NCI-H187 treated with DMSO at 0.1 percent for 48 hours (cell line): ENCODE measurements at places on chromosomes 13 and 19.

GRCh38 chr13:101190337-101190736 is 226.0 kb downstream of the NALCN start:
- DNase-seq: no peak

DNA sequence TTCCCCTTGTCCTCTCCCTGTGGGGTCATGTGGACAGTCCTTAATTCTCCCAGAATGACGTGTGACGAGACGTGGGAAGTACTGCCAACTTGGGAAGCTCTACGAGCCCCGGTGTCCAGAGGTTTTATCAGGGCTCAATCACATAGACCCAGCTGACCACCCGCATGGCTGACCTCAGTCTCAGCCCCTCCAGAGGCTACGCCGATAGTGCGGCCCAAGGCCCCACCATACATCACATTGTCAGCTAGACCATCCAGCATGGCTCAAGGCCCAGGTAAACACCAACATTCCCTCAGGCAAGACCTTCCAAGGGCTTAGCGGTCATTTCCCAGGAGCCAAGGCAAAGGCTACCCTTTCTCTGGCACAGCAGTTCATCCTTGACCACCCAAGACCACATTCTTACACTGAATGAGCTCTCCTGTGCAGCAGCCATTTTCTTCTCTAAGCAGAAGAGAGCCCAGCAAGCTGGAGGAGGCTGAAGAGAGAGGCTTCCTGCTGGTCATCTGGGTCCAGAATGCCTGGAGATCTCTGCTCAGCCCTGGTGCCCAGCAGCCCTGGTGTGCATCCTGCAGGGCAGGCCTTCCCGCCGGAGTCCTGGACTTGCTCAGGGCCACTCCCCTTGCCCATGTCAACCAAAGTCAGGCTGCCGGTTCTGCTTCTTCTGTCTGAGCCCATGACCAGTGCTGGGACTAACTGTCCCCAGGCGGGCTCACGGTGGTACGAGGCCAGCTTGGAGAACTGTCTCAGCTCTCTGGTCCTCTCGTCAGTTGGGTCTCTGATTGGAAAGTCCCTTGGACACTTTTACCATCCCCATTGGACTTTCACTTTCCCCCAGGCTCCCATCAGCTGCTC is 7.9 kb upstream of the F10 start:
- DNase-seq: no peak

- DNase-seq: no peak
Measured at GRCh38 chr19:480016-480855, 16.1 kb upstream of the MADCAM1 start.

- DNase-seq: no peak
Measured at GRCh38 chr13:43170506-43170905, 147.1 kb downstream of the DNAJC15 start.

DNA sequence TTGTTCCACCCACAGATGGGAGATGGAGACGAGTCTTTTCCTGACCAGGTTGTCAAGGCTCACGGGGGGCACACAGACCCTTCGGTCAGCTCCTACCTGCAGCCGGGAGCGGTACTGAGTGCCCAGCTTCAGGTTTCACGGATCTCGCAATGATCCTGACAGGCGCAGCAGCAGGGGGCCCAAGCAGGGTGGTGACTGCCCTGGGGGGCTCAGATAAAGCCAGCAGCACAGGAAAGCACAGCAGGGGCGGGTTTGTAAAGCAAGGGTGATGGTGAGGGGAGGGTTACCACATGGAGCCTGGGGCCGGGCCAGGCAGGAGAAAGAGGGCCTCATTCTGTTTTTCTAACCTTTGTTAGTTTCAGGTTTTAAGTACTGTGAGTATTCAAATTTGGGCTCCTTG is 41.7 kb upstream of the ATP11A start:
- DNase-seq: no peak

GRCh38 chr13:20831933-20832332 is 58.2 kb upstream of the EEF1AKMT1 start:
- no peak for DNase-seq

- peak; percentile 24 for DNase-seq
Measured at GRCh38 chr13:30832845-30833332, 73.2 kb upstream of the MEDAG start.

GRCh38 chr19:52453324-52454094 is at the start of gene ZNF578:
Gene ZNF578 (plus strand): TSS chr19:52453553. CDS start chr19:52501846, 48,293 bp downstream.
- DNase-seq: no peak

GRCh38 chr13:44622261-44622660 is 46.1 kb upstream of the TSC22D1 start:
- no peak for DNase-seq

- DNase-seq: no peak
Measured at GRCh38 chr19:43759515-43759914, 4.8 kb upstream of the SMG9 start.

DNA sequence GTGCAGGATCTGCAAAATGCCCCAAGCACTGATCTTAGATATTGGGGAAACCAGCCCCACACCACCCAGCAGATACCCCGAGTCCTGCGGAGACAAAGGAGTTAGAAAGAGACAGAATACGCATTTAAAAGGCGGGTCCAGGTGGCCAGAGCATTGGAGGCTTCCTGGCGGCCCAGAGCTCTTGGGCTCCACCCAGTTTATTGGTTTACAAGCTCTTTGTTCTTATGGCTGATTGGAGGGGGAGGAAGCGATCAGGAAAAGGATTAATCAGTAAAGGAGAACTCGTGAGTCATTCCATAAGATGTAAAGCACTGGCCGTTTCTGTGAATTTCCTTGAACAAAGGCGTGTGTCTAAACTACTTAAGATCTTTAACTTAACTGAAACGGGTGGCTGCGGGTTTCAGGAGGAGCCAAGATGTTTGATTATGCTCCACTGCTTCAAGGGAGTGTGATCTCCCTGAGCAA is 926 bp downstream of the ZNF587 start:
- DNase-seq: no peak

- no peak for DNase-seq
Measured at GRCh38 chr13:27728271-27728670, 64.0 kb upstream of the GSX1 start.

DNA sequence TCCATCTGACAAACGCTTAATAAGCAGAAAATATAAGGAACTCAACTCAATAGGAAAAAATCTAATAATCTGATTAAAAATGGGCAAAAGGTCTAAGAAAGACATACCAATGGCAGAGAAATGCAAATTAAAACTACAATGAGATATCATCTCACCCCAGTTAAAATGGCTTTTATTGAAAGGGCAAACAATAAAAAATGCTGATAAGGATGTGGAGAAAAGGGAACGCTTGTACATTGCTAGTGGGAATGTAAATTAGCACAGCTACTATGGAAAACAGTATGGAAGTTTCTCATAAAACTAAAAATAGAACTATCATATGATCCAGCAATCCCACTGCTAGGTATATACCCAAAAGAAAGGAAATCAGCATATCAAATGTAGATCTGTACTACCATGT is 508.8 kb upstream of the GPC6 start:
- no peak for DNase-seq

DNA sequence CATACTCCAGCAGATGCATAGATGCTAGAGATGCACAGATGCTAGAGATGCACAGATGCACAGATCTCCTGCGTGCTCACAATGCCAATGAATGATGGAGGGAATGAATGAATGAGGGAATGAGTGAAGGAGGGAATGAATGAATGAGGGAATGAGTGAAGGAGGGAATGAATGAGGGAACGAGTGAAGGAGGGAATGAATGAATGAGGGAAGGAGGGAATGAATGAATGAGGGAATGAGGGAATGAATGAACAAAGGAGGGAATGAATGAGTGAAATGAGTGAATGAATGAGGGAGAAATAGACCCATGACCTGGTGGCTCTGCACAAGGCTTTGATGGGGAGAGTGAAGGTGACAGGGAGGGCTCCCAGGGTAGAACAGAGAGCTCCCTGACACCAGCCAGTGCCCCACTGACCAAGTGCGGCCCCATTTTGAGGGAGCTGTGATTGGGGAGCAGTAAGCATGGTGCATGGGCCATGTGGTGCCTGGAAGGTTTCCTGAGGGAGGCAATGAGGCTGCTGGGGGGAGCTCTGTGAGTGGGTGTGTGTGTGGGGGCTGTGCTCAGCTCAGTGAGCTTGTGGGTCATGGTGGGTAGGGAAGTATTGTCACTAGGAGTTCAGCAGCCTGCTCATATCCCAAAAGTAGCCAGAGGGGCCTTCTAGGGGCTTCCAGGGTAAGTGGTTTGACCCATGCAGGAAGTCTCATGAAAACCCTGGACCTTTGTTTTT is 12.7 kb downstream of the SLC27A1 start:
- no peak for DNase-seq

GRCh38 chr13:41601718-41602445 is 144.5 kb downstream of the RGCC start:
- DNase-seq: no peak

DNA sequence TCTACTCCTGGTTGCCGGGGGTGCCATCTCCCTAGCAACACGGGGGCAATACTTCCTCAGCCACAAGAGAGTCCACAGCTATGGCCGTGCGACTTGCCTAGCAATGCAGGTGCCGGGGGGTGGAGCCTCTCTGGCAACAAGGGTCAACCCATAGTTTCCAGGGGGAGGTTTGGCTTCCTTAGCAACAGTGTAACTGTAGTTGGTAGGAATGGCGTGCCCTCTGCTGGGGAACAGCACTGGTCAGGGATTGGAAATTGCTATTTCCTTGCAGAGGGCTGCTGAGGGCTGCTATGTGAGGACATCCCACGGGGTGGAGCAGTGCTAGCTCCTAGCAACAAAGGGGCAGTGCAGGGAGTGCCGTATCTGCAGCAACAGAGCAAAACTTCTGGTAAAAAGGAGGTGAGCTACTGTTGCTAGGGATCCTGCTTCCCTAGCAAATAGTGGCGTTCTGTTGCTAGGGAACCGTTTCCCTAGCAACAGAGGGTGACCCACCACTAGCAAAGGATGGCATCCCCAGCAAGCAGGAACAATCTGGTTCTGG is 7.0 kb upstream of the TMC4 start:
- DNase-seq: peak; percentile 50

DNA sequence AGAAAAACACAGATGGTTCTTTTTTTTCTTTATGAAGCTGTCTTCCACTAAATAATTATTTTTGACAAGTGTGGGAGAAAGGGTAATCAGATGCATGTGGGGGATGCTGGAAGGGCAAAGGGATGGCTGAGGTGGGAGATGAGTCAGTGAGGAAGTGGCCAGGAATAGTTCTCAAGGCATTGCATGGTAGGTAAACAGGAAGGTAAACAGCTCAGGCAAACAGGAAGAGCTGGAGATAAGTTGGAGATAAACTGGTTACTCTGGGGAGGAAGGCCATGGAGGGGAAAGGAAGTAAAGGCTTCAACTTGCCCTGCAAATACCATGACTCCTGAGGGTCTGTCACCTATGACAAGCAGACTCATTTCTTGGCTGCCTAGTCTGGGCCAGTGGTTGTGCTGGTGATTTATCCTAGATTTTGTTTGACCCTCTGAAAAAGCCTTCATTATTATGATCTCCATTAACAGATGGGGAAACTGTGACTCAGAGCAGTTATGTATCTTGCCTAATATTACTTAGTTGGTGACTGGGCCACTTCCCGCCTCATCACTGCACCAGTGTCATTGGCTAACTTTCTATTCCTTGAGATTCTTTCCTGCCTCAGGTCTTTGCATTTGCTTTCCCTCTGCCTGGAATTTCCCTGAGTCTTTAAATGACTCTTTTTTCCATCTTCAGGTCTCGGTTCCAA is 17.1 kb downstream of the ACTL9 start:
- DNase-seq: no peak

GRCh38 chr13:46164661-46165060 is 17.3 kb downstream of the LCP1 start:
- no peak for DNase-seq

GRCh38 chr13:97569841-97570240 is 135.9 kb downstream of the RAP2A start:
- no peak for DNase-seq
